ENCODE measurements at places on chromosomes 16 and 17. TPM values are rescaled to one million over a fixed set of nuclear protein-coding genes. Genes with fewer than 3 reads are reported as not detected.

DNA sequence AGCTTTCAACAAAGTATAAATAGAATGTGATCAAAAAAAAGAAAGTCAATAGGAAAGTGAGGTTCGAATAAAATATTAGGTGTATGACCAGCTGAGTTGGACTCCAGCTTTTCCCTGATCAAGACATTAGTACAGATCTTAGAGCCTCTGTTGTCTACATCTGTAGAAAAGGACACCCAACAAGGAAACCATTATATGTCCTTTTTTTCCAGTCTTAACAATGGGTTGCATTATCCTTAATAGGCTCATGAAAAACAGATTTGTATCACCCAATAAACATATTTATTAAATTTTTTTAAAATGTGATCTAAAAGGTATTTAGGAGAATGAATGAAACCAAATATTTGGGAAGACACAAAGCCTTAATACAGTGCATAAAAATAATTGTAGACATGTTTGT lies 18.1 kb downstream of the ABCA6 start:
- DNase-seq, result no peak

DNA sequence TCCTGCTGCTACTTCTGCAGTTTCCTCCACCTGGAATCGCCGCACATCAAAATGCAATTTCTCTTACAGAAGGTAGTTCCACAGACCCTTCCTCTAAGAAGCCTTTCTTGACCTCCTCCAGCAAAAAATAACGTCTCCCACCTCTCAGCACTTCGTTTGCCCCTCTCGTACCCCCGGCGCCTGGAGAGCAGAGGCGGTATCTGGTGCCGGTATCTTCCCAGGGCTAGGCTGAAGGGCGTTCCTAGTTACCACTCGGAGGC lies 482 bp downstream of the DCTPP1 start:
- DNase-seq, result no peak

GRCh38 chr17:74055508-74056160 lies 147.8 kb upstream of the RPL38 start:
- DNase-seq, result no peak

GRCh38 chr17:17564896-17565295 lies 26.6 kb downstream of the PEMT start:
- no peak for DNase-seq

DNA sequence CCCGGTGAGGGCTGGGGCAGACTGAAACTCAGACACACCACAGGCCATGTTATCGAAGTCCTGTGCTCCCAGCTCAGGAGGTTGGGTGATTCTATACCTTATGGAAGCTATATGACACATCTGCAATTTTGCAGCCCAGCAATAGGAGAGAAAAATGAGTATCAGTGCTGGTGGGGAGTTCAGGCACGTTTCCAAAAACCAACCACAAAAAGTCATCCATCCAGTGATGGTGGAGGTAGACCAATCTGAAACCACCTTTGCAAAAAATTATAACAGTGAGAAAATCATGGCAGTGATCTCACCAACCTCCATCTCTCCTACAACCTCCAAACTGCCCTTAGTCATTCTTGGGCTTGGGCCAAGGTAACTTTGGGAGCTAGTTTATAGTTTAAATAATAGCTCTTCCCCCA lies 327.9 kb downstream of the SLC39A11 start:
- DNase-seq, result peak; percentile 57

GRCh38 chr17:40352237-40352778 lies 12.2 kb downstream of the GJD3 start:
- no peak for DNase-seq

DNA sequence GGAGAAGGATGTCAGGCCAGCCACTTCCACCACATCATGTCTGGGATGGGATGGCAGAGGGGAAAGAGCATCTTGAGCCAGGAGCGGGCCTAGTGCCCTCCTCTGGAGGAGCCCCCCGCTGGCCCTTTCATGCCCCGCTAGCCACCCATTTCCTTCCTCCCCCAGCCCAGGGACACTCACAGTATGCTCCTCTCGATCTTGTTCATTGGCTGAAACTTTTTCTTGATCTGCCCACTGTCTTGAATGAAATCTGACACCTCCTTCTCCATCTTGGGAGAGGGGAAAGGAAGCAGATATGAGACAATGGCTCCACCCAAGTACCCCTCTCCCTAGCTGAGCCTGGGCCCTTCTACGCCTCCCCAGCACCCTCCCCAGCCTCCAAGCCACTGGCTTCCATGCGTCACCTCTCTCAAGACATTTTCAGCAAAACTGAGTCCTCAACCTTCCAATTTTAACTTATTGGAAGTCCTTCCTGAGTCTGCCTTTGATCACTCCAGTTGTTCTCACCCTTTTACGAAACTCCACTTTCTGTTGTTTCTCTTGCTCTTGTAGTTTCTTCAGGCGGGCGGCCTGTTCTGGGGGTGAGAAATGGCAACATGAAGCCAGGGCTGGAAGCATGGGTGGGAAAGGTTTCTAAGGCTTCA lies 7.2 kb downstream of the SPAG7 start:
- no peak for DNase-seq

DNA sequence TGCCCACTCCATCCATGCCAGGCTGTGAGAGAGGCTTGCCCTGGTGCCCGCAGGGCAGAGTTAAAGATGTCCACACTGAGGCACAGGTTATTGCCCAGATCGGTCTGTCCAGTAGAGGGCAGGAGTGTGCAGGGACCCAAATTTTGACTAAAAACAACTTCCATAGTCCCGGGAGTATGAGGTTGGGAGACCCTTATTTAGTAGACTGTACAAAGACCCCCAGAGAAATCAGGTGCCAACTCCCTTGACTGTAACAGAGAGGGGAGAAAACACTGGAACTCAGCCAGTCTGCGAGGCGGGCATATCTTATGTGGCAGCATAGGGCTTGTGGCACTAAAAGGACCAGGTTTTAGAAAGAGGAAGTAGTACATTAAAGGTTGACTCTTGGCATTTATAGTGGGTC lies 43.4 kb downstream of the HNF1B start:
- DNase-seq, result no peak

DNA sequence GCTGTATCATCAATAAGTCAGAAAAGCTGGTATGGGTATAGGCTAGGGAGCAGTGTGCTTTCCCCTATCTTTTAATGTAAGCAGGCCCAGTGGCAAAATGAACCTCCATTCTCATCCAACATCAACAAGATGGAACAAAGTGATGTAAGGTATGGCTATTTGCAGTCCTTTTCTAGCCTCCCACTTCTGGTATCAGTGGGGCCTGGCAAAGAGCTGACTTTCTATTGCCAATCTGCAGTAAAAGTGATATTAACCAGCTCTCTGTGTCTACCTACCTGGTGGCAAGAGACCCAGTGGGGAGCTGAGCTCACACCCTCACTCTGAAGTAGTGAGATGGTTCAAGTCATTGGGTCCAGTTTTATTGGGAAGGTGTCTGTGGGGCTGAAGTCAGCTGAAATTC lies 1492.6 kb downstream of the CDH11 start:
- no peak for DNase-seq

GRCh38 chr16:66888647-66889615 lies 8.6 kb downstream of the PDP2 start:
- DNase-seq, result no peak

DNA sequence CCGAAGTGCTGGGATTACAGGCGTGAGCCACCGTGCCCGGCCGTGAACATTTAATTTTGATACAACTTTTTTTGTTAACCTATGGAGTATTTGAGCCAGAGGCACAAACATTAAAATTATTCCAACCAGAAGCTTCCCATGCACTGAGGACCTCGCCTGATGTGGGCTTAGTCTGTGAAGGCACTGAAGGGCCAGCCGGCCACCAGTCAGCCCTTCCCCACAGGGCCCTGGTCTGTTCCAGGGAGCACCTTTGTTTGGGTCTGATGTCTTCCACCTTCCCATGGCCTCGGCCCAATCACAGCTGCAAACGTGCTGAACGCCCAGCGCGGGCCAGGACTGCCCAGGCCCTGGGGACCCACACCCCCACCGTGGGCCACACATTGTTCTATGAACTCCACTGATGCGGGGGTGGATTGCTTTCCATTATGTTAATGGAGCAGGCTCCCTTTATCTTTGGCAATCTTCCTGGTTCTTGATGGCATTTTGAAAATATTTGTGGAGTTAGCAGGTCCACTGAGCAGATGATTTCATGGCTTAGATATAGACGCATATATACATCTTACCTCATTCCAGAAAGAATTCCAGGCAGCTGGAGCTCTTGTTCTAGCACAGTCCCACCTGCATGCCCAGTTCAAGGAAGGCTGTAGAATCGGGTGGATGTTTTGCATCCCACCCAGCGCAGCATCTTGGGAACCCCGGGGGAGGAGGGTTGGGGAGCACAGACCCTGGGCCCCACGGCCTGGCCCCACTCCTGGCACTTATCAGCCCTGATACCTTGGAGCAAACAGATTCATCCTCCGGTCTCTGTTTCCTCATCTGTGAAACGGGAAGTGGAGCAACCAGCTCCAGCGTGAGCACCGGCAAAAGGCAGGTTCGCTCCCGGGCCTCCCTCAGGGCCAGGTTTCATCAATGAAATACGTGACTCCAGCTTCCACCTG lies 14.5 kb downstream of the SPIRE2 start:
- no peak for DNase-seq

DNA sequence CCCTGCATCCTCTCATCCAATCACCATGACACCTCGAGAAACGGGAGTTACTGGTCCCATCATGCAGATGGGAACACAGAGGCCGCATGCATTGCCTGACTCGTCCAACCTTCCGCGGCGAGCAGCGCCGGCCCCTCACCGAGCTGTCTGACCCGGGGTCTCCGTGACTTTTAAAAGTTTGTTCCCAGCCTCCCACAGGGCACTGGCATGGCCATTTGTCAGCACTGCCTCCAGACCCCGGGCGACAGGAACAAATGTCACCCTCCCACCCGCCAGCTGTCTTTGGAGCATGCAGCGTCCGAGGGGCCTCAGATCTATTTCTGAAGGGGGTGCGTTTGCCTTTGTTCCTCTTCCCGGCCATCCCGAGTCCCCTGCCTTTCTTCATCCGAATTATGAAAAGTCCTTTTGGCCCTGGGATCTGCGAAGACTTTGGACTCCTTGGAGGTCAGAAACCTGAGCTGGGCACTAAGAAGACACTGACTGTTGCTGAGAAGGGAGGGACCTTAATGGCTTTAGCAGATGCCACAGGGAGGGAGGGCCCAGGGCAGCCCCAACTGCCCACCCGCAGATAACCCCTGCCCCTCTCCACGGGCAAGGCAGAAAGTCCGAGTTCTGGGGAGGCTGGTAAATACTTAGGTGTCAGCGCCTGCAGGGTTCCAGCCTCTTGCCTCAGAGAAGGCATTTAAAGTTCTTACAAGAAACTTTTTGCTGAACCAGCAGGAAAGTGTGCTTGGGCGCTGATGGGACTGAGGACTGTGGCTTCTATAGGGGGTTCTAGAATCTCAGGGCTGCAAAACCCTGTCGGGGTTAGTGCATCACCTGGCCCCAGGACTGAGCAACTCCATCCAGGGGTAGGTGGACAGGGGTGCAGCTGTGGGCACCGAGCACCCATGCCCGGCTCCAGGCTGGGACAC lies 348.1 kb downstream of the FOXL1 start:
- DNase-seq, result no peak

DNA sequence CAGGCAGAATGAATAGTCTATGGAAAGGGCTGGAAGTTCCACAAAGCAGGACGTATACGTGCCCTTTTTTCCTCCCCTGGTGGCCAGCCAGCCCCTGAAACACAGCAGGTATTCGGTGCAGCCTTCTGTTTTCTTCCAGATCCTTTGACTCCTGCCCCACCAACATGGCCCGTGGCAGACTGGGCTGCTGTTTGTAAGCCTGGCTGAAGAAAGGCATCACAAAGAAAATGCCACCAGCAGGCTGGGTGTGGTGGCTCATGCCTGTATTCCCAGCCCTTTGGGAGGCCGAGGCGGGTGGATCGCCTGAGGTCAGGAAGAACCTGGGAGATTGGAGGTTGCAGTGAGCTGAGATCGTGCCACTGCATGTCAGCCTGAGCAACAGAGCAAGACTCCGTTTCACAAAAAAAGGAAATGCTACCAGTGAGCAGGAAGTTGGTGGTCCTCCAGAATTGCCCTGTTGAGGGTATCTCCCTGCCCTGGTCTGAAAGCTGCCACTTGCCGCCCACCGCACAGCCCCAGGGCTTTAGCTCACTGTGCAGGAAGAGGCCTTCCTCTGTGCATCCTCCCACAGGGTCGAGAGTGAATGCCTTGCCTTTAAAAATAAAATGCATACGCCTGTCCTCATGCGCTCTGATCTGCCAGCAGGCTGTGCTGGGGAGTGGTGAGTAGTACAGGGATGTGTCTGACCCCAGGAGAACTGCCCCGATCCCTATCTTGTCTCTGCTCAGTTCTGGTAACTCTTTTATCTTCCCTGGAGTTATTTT lies 587.7 kb downstream of the MAF start:
- no peak for DNase-seq

DNA sequence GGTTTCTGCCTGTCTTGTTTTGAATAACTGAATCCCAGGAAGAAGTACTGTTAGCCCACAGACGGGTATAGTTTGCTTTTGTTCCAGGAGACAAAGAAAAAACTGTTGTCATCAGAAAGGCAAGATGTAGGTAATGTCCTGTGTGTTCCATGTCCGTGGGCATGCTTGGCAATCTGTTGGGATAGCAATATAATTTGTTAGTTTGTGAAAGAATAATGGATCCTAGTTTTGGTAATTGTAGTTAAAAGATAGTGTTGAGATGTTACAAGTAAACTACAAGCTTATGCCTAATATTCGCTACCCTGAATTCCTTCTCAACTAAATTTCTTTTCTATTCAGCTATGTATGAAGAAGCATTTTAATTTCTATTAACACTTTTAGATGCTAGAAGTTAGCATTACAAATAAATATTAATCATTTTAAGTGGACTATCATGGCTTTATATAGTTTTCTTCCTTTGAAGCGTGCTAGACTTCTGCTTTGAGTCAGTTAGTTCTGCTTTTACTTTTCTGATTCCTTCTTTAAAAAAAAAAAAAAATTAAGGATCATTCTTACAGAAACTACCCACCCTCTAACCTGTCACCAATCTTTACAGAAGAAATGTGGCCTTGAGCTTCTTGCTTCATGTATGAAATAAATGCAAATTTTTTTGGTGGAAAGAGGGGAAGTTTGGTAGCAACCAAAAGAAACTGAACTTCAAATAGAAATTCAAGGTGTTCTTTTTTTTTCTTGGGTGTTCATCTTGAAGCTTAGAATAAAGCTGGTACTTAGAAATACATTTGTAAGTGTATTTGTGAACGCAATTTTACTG lies 2.4 kb downstream of the EVI2A start:
- DNase-seq, result no peak

GRCh38 chr17:1966274-1967086 lies 58.7 kb downstream of the RTN4RL1 start:
- DNase-seq, result no peak

- no peak for DNase-seq
Observed at GRCh38 chr17:48174833-48175523, 67.4 kb downstream of the SNX11 start.

CCL14 gene
- total RNA-seq, result not detected

SCIMP gene
- total RNA-seq, result not detected

CORO1A gene
- total RNA-seq, result 0.26 TPM

PDIA2 gene
- total RNA-seq, result not detected

NEUROD2 gene
- total RNA-seq, result not detected
